ENCODE measurements at places on chromosomes 6 and 20. TPM values are rescaled to one million over a fixed set of nuclear protein-coding genes. Genes with fewer than 3 reads are reported as not detected.

GHRH gene
- total RNA-seq, result not detected

- no peak for DNase-seq
- H3K4me3 ChIP-seq, result no peak overlapping the region
- H3K27ac ChIP-seq, result no peak overlapping the region
- no peaks in the 10 kb centered on the region for H3K36me3 ChIP-seq
- H3K27me3 ChIP-seq, result no peaks in the 10 kb centered on the region
Observed at GRCh38 chr6:113271437-113271836, 585.7 kb upstream of the MARCKS start.

MYH7B gene
- 1.1 TPM for total RNA-seq

XKR7 gene
- not detected for total RNA-seq

Data from breast epithelium (tissue), 4 donors.